ENCODE measurements at places on chromosomes 6 and 20.

DNA sequence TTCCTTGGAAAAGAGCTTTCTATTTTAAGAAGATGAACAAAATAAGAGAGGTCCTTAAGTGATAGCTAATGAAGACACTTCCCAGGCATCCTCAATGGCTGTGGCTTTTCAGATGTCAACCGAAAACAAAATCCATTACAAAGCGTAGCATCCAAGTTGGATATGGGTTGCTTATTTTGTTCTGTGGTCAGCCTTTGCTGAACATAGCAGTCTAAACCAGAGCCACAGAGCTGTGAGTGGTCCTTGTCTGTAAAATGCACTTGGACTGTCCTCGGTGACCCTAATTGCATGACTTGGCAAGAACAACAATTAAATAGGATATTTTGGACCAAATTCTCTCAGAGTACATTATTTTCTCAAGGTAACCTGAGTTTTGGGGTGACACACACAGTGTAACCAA is 10.4 kb upstream of the BFSP1 start:
- H3K27ac ChIP-seq = peak overlapping the region; percentile 72
- H3K36me3 ChIP-seq = no peaks in the 10 kb centered on the region
- no peak for DNase-seq
- H3K4me3 ChIP-seq = no peak overlapping the region
- H3K4me1 ChIP-seq = peaks cover 46% of the 10 kb centered on the region
- no peaks in the 10 kb centered on the region for H3K27me3 ChIP-seq

DNA sequence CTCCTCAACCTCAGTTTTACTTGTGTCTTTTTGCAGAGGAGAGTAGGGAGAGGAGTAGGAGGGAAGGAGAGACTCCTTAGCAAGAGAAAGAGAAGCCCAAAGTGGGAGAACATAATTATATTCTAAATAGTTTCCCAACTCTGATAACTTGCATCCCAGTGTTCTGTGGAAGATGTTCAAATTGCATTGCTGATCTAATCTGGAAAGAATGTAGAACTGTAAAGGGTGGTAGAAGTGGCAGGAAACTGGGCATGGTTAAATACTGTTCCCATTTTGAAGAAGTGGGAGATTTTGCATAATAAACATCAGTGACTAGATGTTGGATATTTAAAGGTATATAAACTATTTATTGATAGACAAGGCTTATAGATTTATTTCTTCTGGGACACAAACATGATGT is 42.6 kb upstream of the HMGN3 start:
- no peak overlapping the region for H3K27ac ChIP-seq
- H3K4me3 ChIP-seq = no peak overlapping the region
- peaks cover 2% of the 10 kb centered on the region for H3K4me1 ChIP-seq
- no peaks in the 10 kb centered on the region for H3K27me3 ChIP-seq
- peaks cover 6% of the 10 kb centered on the region for H3K36me3 ChIP-seq
- DNase-seq = no peak

DNA sequence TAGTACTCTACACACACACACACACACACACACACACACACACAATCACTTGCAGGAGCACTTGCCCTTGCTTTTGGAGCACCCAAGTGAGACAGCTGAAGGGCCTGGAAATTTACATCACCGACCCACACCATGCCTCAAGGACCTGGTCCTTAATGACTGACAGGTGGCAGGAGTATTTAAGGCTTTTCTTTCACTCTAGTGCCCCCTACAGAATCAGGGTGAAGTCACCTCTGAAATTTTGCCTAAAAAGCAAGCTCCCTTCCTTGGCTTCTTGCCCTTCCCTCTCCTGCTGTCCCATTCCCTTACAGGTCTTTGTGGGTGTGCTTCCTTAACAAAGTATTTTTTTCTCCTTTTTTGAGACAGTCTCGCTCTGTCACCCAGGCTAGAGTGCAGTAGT is 353.5 kb upstream of the IRAK1BP1 start:
- no peaks in the 10 kb centered on the region for H3K27me3 ChIP-seq
- H3K4me3 ChIP-seq = no peak overlapping the region
- no peak overlapping the region for H3K27ac ChIP-seq
- no peaks in the 10 kb centered on the region for H3K36me3 ChIP-seq
- no peaks in the 10 kb centered on the region for H3K4me1 ChIP-seq

- no peak for DNase-seq
- H3K4me3 ChIP-seq = no peak overlapping the region
- no peaks in the 10 kb centered on the region for H3K27me3 ChIP-seq
- no peak overlapping the region for H3K27ac ChIP-seq
- no peaks in the 10 kb centered on the region for H3K4me1 ChIP-seq
Observed at GRCh38 chr20:48038713-48039112, 253.4 kb upstream of the SULF2 start.

DNA sequence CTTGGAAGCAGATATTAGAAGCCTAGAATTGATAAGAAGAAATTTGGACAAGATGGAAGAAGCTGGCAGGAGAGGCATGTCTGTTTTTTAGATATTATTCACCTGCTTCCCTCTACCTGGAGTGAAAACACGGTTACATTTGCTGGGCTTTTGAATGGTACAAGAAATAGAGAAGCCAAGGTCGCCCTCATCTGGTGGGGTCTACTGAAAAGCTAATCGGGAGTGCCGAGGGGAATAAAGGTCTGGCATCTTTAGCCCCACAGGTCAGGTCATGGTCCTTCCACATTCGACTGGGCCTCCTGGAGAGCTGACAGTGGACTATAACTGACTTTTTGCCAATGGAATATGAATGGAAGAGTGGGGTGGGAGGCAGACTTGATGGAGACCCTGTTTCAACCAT is 4.6 kb upstream of the C2 start:
- H3K27ac ChIP-seq = no peak overlapping the region
- H3K36me3 ChIP-seq = no peaks in the 10 kb centered on the region
- H3K4me3 ChIP-seq = no peak overlapping the region
- H3K4me1 ChIP-seq = no peaks in the 10 kb centered on the region
- no peak for DNase-seq

GRCh38 chr6:103854059-103854458 is 1005.7 kb downstream of the HACE1 start:
- H3K36me3 ChIP-seq = no peaks in the 10 kb centered on the region
- no peak overlapping the region for H3K27ac ChIP-seq
- no peaks in the 10 kb centered on the region for H3K4me1 ChIP-seq
- H3K4me3 ChIP-seq = no peak overlapping the region
- no peak for DNase-seq

Measured in tibial artery (tissue), 4 donors.